ENCODE measurements at places on chromosomes 5 and 9.

- no peak for DNase-seq
Observed at GRCh38 chr5:126007841-126008240, 415.4 kb upstream of the GRAMD2B start.

GRCh38 chr9:27489087-27489876, 34.8 kb upstream of the IFNK start:
- no peak for DNase-seq

DNA sequence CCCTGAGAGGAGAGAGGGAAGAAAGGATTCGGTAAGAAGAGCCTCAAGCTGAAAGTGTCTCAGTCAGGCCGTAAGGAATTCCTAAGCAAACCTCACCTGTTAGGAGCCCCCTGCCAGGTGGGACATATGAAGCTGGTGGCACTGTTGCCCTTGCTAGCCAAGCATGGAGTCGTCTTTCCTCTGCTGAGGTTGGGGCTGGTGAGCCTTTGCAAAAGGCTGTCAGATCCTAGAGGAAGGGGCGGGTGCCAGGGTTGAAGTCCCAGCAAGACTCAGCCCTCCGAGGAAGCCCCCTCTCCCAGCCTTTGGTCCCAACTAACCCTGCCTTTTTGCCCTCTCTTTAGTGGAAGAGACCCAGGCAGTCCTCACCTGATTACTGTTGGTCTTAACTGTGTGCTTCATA, 5.5 kb upstream of the SMIM32 start:
- DNase-seq: no peak

DNA sequence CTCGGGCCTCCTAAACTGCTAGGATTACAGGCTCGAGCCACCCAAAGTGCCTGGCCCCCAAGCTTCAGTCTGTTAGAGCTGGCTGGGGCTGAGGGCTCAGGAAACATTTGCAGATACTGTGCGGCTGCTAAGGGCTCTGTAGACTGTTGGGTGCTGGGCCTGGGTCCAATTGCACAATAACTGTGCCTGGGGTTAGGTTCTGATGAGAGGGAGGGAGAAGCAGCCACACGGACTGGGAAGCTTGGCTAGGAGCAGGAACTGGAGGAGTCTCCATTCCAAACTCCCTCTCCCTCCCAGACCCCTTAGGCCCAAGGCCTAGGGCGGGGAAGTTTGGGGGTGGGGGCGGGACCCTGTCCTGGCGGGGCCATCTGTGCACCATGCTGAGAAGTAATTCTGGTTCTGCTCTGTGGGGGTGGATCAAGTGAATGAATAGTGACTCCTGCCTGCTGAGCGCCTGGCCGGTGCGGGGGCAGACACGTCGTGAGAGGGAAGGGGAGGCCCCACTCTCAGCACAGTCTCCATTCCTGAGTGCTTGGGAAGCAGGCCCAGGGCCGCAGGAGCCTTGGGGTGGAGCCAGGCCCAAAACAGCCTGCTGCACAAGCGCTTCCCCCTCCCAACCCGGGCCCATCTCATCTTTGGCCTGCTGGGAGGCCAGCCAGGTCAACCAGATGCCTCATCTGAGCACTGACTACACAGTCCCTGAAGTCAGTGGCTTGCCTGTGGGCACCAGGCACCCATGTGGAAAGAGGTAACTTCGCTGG, 1.5 kb downstream of the ASS1 start:
- DNase-seq: no peak

DNA sequence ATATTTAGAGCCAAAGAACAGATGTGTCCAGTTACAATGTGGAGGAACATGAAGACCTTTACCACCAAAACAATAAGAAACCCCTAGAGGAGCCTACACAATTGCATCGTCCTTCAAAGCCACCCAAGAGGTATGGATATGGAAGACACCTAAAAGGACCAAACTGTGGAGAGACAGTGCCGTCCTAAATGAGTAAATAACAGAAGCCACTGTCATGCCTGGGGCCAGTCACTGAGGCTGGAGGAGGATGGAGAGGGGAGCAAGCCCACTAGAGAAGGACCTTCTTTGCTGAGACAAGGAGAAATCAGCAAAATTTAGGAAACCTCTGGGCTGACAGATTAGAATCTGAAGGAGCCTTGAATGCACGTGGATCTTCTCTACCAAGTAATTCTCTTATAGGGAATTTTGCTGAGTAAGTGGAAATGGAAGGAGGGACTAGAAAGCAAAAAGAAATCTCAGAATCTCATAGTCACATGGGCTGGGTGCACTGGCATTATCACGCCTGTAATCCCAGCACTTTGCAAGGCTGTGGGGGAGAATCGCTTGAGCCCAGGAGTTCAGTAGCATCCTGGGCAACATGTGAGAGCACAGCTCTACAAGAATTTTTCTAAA, 27.6 kb downstream of the PLEKHG4B start:
- DNase-seq: no peak

DNA sequence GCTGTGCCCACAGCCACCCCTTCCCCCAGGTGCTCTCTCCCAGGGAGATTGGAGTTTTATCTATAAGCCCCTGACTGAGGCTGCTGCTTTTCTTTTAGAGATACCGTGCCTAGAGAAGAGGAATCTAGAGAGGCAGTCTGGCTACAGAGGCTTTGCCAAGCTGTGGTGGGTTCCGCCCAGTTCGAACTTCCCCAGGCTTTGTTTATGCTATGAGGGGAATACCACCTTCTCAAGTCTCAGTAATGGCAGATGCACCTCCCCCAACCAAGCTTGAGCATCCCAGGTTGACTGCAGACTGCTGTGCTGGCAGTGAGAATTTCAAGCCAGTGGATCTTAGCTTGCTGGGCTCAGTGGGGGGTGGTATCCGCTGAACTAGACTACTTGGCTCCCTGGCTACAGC, 157.4 kb downstream of the CAAP1 start:
- no peak for DNase-seq

GRCh38 chr5:117473165-117473564, 898.5 kb upstream of the SEMA6A start:
- DNase-seq: no peak

All from caudate nucleus (tissue), 63 donors.